ENCODE measurements at places on chromosomes 11 and 22.

DNA sequence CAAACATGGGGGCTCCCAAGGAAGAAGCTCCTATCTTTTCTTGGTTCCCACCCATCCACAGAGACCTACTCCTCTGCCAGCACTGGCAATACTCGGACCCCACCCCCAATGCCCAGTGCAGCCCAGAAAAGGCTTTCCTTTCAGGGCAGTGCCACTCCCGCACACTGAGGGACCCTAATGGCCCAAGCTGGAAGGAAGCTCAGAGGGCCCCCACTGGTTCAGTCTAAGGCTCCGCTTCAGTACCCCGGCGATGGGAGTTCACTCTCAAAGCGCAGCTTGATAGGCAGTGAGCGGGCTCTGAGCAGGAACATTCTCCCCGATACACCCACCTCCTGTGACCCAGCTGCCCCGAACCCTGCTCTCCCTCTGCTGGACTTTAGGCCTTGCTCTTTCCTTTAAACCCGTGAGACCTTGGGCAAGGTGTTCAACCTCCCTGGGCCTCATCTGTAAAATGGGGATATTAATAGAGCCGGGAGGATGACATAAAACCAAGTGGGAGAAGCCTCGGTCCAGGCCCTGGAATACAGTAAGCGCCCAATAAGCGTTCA lies 48.4 kb downstream of the CHRDL2 start:
- DNase-seq: no peak

DNA sequence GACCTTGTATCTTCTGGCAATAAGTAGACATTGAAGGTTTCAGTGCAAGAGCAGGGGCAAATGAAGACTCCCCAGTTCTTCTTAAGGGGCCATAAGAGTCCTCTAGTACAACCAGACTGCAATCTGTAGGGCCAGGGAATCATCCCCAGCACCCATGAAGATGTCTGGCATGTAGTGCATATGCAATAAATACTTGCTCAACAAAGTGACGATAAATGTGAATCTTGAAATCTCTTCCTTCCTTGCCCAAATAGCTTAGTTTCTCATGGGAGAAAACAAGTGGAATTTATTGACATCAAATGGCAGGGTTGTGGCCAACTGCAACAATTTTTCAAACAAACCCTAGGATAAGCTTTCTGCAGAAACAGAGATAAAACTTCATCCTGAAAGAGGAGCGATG lies 107.6 kb downstream of the ABTB2 start:
- no peak for DNase-seq

- DNase-seq: no peak
These were observed 55.7 kb upstream of the TOP3B start for GRCh38 chr22:22038178-22038880.

GRCh38 chr11:30730011-30730410 lies 143.9 kb upstream of the MPPED2 start:
- DNase-seq: no peak

DNA sequence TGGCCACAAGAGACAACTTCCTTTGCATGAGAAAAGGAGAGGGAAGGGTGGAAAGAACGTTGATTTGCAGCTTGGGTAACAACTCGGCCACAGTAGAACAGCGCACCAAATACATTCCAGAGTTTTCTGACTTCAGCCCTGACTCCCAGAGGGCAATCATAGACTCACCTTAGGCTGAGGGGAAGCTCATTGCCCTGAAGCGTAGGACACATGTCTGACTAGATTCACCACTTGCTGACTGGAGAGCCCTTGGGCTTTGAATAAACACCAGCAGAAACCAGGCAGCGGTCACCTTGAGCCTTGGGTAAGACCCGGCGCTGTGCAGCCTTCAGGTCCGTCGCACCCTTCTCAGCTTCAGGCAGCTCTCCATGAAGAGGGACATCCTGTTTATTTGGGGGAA lies 151.8 kb upstream of the GRIA4 start:
- DNase-seq: no peak

DNA sequence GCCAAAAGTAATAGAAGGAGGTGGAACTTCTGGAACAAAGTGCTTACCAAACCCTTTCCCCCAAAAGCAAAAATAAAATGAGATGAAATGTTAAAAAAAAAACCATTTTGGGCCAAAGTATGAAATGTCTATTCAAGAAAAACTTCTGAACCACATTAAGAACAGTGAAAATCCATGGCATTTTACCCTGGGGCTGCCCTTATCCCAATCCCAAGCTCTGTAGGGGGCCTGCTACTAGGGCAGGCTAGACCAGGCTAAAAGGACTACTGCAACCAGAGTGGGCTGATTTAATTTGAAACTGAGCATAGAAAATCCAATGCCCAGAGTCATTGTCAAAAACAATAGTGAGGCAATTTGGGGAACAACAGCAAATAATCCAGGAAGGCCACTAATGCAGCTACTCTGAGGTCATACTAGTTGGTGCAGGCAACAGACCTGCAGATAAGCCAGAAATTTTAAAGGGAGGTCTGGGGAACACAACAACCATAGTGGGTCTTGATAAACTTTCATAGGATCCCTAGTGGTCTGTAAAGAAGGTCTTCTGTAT lies 99.4 kb downstream of the RELT start:
- DNase-seq: no peak

GRCh38 chr11:133506551-133507094 lies 25.7 kb downstream of the OPCML start:
- no peak for DNase-seq

GRCh38 chr11:104120493-104121137 lies 43.3 kb downstream of the PDGFD start:
- no peak for DNase-seq

- DNase-seq: no peak
These were observed 22.0 kb downstream of the COA4 start for GRCh38 chr11:73854680-73855079.

DNA sequence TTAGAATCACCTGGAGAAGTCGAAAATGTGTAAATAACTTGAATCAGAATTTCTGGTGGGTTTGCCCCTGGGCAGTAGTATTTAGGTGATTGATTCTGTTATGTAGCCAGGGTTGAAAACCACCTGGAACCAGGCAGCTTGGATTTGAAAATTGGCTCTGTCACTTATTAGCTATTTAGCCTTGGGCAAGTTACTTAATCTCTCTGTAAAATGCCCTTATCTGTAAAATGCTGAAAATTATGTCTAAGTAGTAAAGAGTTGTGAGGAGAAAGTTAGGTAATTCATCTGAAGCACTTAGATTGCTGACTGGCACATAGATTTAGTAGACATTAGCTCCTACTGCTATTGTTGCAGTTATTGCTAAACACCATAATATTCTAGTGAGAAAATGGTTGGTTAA lies 49.3 kb downstream of the PPME1 start:
- DNase-seq: no peak

GRCh38 chr11:97269527-97269926 lies 879.7 kb downstream of the JRKL start:
- no peak for DNase-seq

- no peak for DNase-seq
These were observed 94.3 kb downstream of the GAB2 start for GRCh38 chr11:78323363-78323762.

- no peak for DNase-seq
These were observed 54.1 kb downstream of the PDHX start for GRCh38 chr11:34970480-34970879.

- peak; percentile 15 for DNase-seq
These were observed 77.3 kb downstream of the ARFGAP2 start for GRCh38 chr11:47099214-47099917.

- no peak for DNase-seq
These were observed 513.1 kb downstream of the MIAT start for GRCh38 chr22:27170491-27170890.

GRCh38 chr22:46657996-46658947 lies 38.1 kb downstream of the GRAMD4 start:
- DNase-seq: no peak

DNA sequence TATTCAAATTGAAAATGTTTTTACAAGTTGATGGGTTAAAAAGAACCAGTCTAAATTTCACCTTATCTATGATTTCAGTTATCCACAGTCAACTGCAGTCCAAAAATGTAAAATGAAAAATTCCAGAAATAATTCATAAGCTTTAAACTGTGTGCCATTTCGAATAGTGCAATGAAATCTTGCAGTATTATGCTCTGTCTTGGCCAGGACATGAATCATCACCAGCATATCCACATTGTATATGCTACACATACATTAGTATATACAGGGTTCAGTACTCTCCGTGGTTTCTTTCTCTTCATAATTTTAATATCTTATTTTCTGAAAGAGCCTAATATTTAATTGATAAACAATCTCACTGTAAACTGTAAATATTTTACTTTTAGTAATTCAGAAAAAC lies 45.9 kb downstream of the ARHGAP32 start:
- no peak for DNase-seq

GRCh38 chr11:68231621-68232020 lies 18.5 kb upstream of the KMT5B start:
- DNase-seq: no peak

- no peak for DNase-seq
These were observed 4.9 kb downstream of the RRP8 start for GRCh38 chr11:6598555-6598954.

DNA sequence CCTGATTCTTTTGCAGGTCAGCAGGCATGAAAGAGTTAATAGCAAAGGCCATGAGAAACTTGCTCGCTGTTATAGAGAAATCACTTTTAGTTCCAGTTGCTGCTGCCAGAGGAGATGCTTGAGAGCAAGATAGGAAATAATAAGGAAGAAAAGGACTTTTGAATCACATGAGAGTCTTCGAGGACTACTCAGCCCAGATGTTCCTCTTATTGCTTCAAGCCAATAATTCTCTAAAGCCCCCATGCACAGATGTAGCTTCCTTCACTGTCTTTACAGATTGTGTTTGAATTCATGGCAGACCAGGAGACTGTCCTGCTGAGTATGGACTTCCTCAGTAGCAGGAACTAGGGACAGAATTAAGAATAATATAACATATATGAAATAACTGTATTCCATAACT lies 50.1 kb upstream of the OLFML1 start:
- DNase-seq: no peak

DNA sequence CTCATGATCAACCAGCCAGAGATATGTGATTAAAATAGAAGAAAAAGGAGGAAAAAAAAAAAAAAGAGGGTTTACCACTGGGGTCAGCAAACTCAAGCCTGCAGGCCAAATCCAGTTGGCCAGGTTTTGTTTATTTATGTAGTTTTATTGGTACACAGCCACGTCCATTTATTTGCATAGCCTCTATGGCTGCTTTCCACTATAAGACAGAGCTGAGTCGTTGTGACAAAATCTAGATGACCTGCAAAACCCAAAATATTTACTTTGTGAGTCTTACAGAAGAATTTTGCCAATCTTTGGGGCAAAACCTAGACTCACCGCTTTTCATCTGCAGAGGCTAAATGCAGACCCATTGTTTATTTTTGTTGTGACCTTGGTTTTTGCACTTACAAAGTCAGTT lies 87.1 kb downstream of the TENM4 start:
- DNase-seq: no peak

GRCh38 chr22:50585238-50585637 lies 2.6 kb upstream of the CHKB start:
- no peak for DNase-seq

GRCh38 chr11:18671246-18671645 lies 27.3 kb upstream of the TMEM86A start:
- DNase-seq: no peak

DNA sequence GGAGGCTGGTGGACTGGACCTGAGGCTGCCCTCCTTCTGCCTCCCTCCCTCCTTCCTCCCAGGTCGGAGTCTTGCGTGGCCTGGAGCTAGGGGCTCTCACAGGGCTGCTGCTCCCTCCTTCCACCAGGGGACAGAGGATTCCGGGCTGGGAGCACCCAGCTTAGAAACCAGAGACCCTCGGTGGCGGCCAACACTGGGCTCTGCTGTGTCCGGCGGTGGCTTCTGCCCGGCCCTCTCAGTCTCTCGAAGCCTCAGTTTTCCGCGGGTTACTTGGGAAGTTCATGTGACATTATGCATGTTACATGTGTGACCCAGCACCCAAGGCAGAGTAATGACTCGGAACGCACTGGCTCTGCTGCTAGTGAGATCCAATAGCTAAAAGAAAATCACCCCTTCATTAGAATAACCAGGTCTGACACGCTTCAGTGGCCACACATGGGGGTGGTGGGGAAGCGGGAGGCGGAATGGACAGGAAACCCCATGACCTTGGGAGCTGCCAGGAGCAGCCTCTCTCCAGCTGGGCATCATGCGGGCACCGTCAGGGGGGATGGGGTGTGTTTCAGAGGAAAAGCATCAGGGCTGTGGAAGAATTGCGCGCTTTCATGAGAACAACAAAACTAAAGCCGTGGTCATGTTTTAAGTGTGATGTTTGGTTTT lies 5.9 kb upstream of the MRGPRG start:
- DNase-seq: no peak

DNA sequence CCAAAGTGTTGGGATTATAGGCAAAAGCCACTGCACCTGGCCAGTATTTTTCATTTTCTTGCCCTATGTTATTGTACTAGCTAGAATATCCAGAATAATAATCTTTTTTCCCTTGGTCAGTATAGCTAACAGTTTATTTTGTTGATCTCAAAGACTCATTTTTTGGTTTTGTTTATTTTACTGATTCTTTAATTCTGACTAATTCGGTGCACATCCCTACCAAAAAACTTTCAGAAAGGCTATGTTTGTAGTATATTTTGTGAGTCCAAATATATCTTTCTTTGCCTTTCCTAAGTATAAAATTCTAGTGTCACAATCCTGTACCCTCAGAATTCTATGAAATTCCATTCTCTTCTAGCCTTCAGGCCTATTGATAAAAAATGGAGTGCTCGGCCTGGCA lies 84.3 kb downstream of the PHF21A start:
- no peak for DNase-seq

DNA sequence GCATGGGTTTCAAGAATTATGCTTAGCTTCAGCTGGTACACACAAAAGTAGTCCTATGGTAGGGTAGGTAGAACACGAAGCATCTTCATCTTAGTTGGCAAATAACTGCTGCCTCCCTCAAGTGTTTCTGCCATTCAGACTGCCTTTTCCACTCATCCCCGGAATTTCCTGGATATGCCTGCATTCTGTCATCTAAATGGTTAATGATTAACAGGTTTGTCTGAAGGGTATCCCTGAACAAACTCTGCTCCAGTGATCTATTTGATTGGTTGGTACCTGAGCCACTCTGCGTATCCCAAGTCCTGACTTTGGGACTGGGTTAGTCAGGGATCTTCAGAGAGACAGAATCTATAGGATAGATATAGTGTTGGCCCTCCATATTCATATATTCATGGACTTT lies 272.3 kb upstream of the RAG2 start:
- DNase-seq: no peak
